Ovary (tissue), 10 donors: ENCODE measurements at places on chromosomes 3 and 15.

DNA sequence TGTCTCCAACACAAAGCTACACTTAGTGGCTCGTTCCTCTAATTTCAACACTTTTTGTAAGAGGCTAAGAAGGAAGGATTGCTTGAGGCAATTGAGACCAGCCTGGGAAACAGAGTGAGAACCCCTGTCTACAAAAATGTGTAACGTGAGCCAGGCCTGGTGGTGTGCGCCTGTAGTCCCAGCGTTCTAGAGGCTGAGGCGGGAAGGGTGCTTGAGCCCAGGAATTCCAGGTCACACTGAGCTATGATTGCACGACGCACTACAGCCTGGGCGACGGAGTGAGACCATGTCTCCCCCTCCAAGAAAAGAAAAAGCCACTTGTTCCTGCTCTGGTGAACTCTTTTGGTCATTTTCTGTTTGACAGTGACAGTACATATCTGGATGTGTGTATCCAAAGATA, 127.9 kb downstream of the GABRB3 start:
- no peak for DNase-seq

- no peak for DNase-seq
Observed at GRCh38 chr15:73751511-73751898, 1.6 kb downstream of the INSYN1 start.

- no peak for DNase-seq
Observed at GRCh38 chr15:93587059-93587521, 498.1 kb upstream of the RGMA start.

- no peak for DNase-seq
Observed at GRCh38 chr3:66744986-66745385, 244.2 kb upstream of the LRIG1 start.

GRCh38 chr3:25781145-25781757, 2.0 kb downstream of the NGLY1 start:
- no peak for DNase-seq

DNA sequence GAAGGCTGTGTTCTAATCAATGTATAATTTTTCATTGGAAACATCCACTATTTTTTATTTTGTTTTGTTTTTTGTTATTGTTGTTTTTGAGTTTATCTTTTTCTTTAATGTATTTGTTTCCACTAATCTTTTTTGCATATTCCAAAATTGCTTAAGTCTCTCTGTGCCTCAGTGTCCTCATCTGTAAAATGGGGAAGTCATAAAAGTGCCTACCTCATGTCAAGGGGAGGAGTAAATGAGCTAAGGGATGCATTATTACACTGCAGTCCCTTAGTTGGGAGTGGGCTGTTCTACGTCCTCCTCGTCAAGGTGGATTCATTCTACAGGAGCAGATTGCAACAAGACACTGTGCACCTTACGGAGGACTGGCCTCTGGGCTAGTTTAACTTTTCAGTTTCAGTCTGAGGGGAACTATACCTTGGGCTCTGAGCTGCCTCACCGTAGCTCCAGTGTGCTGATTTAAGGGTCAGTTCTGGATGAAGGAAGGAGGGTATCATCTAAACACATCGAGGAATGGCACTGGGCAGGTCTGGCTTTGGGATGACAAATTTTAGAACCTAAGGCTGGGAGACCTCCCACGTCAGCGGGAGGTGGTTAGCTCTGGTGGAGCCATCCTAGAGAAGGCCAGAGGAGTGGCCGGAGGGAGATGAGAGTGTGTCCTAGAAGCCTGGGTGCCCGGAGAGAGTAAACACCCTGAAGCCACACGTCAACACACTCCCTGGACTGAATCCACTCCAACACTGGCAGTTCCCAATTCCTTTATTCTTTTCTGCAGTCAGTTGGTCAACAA, 5.1 kb upstream of the SRP14 start:
- DNase-seq: no peak

DNA sequence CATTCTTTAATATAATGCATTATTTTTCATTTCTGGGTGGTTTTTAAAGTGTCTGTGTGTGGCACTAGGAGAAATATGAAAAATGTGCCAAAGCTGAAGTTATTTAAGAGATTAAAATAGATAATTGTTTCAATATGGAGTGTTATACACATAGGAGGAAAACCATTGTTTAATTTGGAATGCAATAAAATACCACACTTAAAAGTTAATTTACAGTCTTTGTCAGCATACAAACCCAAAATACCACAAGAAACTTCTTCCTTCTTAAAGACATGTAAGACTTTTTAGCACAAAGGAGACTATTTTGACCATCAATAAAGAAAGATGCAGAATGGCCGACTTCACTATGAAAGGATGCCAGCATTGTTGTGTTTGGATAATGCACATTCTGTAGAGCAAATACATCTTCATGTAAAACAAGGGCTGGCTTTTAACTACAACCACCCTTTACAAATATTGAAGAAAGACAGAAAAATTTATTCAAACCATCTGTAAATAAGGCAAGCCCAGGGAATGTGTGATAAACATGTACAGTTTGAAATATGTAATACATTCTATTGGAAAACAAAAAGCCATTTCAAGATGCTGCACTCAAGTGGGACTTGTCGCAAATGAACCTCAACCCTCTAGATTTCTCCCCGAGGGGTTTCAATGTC, 1146.6 kb downstream of the ROBO1 start:
- no peak for DNase-seq

DNA sequence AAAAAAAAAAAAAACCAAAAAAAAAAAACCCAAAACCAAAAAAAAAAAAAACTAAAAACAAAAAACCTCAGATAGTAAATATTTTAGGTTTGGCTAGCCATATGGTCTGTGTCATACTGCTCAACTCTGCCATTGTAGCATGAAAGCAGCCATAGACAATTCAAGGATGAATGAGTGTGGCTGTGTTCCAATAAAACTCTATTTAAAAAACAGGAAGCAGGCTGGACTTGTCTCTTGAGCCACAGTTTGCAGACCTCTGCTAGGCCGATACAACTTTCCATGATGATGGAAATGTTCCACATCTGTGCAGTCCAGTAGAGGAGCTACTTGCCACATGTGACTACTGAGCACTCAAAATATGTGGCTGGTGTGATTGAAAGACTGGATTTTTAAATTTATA, 11.1 kb downstream of the EFCAB12 start:
- peak; percentile 59 for DNase-seq

DNA sequence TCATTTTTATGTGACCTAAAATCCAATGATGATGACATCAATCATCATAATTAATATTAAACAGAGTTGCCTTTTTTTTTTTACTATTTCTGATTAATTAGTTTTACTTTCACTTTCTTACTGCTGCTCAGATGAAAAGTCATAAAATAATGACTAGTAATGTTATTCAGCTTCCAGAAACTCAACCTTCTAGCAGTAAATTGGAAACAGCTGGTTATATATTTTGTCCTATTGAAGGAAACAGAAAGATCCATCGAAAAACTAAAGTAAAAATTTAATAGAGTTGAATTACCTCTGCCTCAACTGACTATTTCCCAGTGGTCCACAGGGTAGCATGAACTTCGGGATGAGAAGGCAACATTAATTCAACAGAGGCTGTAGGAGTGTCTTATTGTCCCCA, 107.1 kb upstream of the PTX3 start:
- no peak for DNase-seq

- DNase-seq: peak; percentile 64
Observed at GRCh38 chr15:40050788-40051470, 11.9 kb upstream of the SRP14 start.
